Stimulated activated CD4-positive, alpha-beta T cell treated with anti-CD3 and anti-CD28 coated beads, Interleukin-12 subunit alpha, Interleukin-12 subunit beta, amount 100 ng/mL, for 4 hours (primary cell): ENCODE measurements at places on chromosomes 12 and 14.
A peak's percentile ranks its signal among the peaks of the same experiment; 100 is the strongest.

DNA sequence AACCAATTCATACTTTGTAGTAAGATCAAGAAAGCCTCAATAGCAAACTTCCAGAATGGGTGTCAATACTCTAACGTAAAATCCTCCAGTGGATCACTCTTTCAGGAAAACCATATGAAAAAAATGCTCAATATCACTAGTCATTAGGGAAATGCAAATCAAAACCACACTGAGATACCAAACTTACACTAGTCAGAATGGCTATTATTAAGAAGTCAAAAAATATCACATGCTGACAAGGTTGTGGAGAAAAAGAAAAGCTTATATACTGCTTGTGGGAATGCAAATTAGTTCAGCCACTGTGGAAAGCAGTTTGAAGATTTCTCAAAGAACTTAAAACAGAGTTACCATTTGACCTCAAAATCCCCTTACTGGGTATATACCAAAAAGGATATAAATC is 49.5 kb upstream of the ATXN7L3B start:
- no peak for DNase-seq

DNA sequence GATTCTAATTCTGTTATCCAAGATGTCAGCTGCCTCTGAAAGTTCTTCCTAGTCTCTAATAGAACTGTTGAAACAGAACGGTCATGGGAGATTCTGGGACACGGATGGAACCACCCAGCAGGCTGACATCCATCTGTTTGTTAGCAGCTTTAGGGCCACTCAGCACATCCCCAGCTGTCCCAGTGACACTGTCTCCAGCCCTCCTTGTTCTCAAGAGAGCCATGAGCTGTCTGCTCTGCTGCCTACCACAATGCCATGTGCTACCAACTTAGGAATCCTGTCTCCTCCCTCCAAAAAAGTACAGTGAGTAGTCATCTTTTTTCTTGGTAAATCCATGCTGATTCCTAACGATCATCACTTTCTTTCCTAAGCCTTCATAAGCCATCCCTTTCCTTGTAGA is 130.5 kb downstream of the ZFP36L1 start:
- no peak for DNase-seq

DNA sequence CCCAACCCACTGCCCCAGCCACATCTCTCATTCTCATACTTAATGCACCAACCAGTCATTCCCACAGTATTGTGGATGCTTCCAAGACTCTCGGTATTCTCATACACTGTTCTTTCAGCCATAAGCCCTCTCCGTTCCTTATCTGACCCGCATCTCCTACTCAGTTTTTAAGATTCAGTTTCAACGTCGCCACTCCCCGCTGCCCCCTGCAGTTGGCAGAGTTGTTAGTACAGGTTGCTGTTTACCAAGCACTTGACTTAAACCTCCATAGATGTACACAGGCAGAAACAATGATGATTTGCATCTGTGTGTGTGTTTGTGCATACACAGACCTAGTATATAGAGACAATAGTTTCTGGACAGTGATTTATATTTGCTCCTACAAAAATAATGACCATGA is 40.2 kb downstream of the PAH start:
- no peak for DNase-seq

DNA sequence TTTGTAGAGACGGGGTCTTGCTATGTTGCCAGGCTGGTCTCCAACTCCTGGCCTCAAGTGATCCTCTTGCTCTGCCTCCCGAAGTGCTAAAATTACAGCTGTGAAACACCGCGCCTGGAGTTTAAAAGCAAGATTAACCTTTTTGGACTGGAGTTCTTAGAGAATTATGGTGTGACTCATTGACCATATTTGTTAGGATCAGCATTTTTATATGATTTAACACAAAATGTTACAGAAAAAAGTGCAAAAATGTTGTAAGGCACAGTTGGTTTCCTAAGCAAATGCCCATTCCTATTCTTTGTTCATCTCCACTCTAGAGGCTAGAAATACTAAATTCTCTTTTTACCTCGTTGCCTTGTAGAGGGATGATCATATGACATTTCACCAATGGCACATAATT is 27.6 kb downstream of the SLC35E3 start:
- DNase-seq, result no peak

DNA sequence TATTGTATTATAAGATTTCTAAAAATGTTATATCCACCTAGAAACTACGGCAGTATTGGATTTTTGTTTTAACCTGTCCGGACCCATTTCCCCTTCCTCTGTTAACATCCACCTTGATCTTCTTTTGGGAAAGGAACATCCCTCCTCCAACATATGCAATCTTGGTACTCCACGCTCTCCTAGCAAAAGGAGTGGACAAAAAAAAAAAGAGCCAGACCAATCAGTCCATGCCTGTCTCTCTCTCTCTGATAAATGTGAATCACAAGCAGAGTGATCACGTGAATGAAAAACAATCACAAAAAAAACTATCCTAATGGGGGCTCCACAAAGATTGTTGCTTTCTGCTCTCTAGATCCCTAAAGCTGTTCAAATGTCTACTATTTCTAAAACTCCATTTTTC is 27.1 kb downstream of the OSBPL8 start:
- DNase-seq, result no peak

DNA sequence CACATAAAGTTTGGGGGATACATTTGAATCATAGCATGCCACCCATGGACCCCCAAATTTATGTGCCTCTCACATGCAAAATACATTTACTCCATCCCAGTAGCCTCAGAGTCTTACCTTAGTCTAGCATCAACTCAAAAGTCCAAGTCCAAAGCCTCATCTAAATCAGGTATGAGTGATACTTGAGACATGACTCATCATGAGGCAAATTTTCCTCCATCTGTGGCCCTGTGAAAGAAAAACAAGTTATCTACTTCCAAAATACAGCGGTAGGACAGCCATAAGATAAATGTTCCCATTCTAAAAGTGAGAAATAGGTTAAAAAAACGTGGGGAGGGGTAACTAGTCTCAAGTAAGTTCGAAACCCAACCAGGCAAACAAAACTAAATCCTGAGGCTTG is 444.2 kb downstream of the SNAPC1 start:
- DNase-seq, result no peak

DNA sequence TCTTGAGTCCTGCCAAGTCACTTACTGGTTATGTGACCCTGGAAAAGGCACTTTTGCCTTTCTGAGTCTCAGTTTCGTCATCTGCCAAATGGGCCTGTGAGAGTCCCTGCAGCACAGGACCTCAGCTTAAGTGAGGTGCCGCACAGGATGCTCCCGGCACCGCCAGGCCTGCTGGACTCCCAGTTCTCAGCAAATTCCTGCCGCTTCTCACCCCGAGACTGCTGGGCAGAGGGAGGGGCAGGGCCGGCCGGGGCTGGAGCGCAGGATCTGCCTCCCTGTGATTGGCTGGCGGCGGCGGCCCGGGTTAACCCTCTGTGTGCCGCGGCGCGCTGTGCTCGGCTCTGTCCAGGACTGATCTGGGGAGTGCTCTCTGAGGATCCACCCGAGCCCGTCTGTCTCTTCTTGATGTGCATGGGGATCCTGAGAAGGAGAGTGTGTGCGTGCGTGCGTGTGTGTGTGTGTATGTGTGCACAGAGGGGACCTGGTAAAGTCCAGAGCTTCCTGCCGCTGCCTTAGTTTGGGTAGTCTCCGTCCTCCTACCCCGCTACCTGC is 8.6 kb downstream of the SETD1B start:
- DNase-seq, result peak; percentile 49

- DNase-seq, result no peak
Observed at GRCh38 chr14:93834699-93835371, 46.5 kb upstream of the PRIMA1 start.

GRCh38 chr12:104369708-104370107 is 66.2 kb downstream of the EID3 start:
- no peak for DNase-seq

- no peak for DNase-seq
Observed at GRCh38 chr14:78611796-78612571, 441.8 kb downstream of the NRXN3 start.

- no peak for DNase-seq
Observed at GRCh38 chr14:85093631-85094330, 436.2 kb upstream of the FLRT2 start.

GRCh38 chr12:32052212-32052713 is 54.4 kb upstream of the BICD1 start:
- DNase-seq, result no peak

GRCh38 chr12:124715121-124715990 is 147.9 kb upstream of the NCOR2 start:
- DNase-seq, result no peak

DNA sequence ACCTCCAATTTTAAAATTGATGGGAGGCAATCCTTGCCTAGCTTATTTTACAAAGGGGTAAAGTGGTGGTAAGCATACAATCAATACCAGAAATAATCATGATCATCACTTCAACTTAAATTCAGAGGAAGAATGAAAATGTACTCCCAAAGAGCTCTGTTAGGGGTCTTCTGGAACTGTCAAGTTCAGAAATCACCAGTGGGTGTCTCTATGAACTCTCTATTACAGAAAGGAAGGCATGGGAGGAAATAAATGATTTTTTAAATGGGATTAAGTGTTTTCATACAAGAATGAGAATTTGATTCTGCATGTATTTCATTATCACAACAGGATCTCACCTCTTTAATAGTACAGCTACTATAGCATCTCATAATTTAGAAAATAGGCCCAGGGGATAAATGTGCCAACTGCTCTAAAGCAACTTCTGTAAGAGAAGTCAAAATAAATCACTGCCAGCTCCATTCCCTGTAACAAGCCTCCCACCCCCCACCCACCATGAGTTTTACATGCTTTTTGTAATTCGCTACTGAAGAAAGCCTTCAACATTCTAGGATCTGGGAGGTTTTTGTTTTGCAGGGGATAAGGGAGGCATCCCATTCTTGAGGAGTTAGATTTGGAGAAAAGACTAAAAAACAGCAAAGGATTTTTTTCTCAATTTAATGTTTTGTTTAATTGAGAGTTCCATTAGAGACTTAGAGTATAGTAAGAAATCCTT is 9.7 kb downstream of the DCP1B start:
- DNase-seq, result no peak

DNA sequence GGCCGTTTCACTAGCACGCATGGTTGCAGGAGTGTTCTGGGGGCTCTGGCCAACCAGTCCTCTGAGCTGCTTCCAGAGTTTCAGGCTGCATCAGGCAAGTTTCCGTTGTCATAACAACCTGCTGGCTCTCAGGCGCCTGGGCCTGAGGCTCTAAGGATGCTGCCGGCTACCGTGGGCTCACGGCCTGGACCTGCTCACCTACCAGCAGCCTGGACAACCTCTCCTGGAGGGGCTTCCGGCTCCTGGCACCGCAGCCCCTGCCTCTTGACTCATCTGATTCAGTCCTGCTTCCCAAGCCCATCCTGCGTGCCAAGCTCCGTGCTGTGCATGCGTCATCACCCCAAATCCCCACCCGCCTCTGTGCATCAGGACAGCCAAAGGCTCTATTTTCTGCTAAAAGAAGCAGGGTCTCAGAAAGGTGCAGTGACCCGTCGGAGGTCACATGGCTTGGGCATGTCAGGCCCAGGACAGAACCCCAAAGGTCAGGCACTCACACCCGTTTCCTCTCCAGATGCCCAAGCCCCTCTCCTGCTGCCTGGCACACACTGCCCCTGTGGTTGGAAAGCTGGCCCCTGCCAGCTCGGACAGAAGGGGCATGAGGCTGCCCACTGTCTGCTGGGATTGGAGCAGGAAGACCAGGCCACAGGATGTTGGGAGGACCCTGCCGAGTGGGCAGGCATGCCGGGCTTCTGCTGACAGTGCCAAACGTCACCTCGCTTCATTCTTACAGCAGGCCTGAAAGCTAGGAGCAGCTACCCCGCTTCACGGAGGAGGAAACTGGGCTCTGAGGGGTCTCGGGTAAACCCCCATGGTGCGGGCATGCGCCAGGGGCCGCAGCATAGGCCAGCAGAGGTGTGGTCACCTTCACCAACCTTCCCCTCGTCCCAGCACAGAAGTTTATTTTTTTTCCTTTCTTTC is 5.7 kb downstream of the BEGAIN start:
- DNase-seq, result no peak

DNA sequence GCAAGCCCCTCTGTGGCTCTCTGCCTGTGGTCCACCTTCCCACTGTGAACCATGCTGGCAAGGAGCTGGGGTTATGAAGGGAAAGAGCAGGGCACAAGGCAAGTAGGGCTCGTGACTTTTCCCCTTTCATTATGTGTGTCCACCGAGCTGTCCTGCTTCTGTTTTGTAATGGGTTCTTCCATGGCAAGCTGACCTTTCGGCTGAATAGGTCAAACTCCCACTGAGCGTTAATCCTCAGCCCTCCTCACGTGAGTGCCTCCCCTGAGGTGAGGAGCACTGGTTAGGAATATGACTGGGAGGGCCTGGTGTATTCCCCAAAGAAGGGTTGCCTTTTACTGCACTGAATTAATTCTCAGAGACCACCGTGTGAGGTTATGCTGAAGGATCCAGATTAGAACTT is 424.3 kb downstream of the NPAS3 start:
- DNase-seq, result no peak

DNA sequence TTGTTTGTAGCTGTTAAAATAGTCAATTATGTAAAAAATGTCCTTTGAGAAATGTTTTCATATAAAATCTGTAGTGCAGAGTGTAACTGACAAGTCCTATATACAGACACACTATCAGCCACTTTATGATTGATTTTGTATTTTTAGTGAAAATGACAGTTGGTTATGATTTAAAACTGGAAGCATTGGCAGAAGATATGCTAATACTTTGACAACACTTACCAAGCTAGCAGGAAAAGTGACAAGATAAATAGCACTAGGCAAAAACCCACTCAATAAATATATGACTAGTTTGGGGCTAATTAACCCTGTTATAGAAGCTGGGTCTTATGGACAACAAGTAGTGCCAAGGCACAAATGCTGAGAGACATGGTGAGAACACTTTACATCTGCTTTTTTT is 772.9 kb upstream of the NOVA1 start:
- no peak for DNase-seq

GRCh38 chr14:61837336-61838229 is 75.4 kb downstream of the SNAPC1 start:
- DNase-seq, result peak; percentile 70

DNA sequence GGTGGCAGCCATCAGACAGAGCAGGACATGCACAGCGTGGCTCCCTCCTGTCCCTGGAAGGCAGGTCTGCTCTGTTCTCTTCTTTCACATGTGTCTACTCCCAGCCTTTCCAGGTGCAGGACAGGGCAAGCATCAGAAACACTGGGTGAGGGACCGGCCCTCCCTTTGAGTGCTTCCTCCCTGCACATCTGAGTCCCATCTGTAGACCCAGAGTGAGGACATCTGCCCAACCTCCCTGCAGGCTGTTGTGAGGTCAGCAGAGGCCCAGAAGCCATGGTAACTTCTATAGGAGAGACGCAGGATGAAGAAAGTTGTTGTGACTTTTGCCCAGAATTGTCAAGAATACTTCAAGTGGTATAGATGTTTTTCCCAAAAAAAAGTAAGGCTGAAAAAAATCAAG is 282.7 kb downstream of the CACNA1C start:
- DNase-seq, result no peak

DNA sequence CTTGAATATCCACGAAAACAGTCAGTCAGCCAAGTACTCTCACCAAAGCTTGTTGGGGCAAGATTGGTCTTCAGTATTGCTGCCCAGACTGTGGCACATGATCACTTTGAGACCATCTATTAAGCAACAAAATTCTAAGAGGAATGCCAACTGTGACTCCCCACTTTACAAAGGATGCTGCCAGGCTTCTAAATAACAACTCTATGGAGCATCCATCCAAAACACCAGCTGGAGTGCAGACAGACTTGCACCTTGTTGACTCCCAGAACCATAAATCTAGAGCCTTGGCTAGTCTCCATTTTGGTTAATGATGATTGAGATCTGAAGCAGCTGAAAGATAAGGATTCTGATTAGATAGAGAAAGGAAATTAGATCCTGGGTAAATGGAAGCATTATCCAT is 132.8 kb downstream of the DIO2 start:
- DNase-seq, result no peak

GRCh38 chr14:96270565-96271420 is 14.8 kb downstream of the BDKRB1 start:
- DNase-seq, result no peak

- DNase-seq, result no peak
Observed at GRCh38 chr12:50174971-50175715, 8.0 kb upstream of the CERS5 start.
